ENCODE measurements at places on chromosomes 1 and 21. TPM values are rescaled to one million over a fixed set of nuclear protein-coding genes. Genes with fewer than 3 reads are reported as not detected.

DNA sequence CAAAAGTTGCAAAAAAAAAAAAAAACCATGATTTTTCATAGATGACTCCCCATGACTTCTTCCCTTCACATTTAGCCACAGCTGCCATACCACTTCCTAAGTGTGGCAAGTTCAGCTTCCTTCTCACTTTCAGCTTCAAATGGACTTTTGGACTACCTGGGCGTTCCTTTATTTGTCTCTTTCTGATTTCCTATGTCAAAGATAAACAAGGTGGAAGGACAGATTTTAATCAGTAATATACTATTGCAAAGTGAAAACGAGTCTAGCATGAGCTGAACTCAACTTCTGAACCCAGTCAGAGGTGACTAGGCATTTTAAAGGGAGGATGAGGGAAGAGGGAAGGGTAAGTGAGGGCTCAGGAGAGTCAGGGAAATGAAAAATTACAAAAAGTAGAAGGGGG is 14.4 kb upstream of the SCCPDH start:
- DNase-seq, result no peak

DNA sequence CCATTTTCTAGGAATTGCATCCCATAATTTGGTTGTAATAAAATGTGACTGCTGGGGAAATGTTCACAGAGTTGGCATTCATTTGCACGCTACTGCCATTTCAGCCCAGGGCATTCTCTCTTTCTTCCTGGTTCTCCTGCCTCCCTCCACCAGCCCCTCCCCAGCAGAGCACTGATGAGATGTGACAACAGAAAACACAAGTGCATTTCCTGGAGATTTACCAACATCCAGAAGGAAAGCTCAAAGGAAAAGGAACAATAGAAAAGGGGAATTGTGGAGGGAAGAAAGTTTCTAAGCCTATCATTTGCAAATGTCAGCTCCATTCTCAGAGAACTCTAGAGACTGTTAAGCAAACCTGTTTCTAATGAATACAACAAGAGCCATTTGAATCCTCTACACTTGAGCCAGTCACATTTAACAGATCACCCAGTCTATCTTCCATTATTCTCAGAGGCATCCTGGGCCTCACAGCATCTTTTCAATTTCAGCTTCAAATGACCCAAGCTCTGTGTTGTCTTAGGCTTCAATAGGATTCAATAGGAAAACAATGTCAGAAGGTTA is 395.6 kb upstream of the PBX1 start:
- DNase-seq, result no peak

DNA sequence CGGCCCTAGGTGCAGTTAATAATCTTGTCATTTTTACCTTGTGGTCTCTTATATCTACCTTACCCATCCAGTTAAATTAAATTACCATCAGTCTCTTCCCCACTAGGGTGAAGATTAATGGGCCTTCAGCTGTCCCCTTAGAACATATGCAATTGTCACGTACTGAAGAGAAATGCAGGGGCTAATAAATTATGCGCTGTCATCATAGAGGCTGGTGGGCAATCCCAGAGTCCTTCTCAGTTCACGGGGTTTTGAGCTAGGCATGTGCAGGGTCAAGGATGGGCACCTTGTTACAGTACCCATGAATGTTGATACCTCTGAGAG is 35.8 kb downstream of the HLX start:
- no peak for DNase-seq

DNA sequence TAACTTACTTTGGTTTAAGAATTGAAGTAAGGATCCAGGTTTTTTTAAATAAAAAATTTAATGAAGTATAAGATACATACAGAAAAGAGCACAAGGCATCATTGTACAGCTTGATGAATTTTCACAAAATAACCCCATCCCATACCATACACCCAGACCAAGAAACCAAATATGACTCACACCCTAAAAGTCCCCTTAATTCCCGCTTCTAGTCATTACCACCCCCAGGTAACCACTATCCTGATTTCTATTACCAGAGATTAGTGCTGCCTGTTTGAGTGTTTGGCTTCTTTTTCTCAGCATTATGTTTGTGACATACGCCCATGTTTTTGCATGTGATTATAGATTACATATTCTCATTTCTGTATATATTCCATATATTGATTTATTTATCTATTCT is 98.5 kb upstream of the HIVEP3 start:
- no peak for DNase-seq

GRCh38 chr1:2460203-2460602 is 15.9 kb upstream of the PLCH2 start:
- no peak for DNase-seq

GRCh38 chr1:243931957-243932356 is 81.9 kb upstream of the AKT3 start:
- DNase-seq, result no peak

GRCh38 chr1:52345252-52345651 is 20.8 kb downstream of the CC2D1B start:
- DNase-seq, result no peak

DNA sequence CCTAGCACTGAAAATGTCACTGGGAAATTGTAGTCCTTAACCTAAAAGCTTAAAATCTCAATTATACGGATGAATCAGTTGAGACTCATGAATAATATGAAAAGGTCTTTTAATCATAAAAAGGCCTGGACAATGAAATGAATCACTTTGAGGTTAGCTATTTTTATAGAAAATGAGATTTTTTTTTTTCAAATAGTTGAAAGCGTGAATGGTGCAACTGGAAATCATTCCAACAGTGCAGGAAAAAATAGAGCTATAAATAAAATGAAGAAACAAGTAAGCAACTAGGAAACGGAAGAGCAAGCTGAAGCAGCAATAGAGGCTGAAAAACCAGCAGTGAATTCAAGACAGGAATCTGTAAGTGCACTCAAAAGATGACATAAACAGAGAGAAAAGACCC is 142.9 kb downstream of the BACH1 start:
- DNase-seq, result no peak

- DNase-seq, result no peak
Measured at GRCh38 chr1:65437616-65438015, 17.1 kb downstream of the LEPR start.

- DNase-seq, result no peak
Measured at GRCh38 chr1:94825936-94826335, 5.8 kb downstream of the SLC44A3 start.

DNA sequence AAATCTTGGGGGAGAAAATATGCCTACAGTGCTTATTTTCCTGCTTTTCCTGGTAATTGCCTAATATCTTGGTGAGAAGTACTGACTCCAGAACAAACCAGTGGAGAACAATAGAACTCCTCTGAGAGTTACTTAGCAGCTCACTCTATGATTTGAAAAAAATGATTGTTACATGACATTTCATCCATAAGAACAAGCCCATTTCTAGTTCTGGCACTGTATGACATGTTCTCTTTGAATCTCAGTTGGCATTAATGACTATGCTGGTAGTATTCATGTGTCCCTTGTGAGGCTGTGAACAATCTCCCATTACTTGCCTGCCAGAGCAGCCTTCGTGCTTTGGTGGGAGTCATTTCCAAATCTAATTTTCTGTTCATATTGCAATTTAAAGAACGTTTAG is 58.0 kb downstream of the CLIC4 start:
- no peak for DNase-seq

DNA sequence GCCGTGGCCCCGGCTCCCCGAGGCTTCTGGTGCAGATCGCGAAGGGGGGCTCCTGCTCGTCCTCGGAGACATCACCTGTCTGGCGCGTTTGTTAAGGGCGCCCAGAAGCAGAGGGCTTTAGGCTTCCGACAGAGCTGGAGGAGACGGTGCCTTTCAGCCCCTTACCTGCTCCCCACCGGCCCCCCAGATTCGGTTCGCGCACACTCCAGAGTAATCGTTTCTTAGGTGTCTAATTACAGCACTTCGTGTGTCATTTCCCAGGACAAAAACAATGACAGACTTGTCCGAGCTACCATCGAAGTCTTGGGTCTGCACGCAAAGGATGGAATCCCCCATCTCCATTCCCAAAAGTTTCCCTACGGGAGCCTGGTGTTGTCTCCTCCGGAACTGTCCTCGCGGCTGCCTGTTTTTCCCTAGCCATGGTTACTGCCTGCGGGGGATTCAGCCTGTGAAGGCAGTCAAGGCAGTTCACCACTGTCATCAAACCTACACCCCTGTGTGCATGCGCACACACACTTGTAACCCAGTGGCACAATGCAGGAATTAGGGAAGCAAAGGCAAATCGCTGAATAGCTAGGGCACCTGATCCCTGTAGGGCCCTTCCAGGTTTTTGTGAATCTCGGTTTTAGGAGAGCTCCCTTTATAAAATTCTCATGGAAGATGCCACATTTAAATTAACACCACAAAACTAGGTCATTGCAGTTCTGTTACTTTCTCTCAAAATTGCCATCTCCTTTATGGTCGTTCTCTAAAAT is 738 bp upstream of the CDC42BPA start:
- no peak for DNase-seq

DNA sequence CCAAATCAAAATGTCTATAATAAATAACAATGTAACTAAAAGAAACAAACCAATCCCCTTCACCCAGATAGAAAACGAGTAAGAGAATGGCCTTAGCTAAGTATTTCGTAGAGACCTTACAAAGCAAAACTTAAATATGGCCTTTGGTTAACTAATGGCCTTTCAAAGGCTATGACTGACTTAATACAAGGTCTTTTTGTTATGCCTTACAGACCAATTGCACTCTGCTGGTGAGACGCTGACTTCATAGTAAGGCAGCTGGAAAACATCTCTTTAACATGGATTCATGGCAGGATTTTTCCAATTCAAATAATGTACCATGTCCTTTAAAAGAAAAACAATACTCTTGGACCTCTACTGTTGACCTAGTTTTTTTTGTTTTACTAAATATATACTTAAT is 15.8 kb upstream of the TBCE start:
- no peak for DNase-seq

DNA sequence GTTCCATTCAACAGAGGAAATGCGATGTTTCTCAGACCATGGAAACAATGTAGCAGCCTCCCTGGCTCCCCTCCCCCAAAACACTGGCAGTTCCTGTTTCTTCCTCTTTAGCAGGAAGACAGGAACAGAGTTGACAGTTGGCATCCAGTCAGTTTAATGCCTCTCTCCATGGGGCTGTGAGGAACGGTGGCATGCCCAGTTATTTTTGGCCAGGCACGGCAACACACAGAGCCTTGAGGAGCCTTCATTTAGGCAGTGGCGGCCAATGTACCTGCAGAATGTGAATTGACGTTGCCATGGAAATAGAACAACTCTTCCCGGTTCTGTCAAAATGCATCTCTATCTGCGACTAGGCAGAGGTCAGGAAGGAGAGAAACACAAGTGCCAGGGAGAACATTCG is 330.6 kb downstream of the DSCAM start:
- DNase-seq, result no peak

GRCh38 chr1:8027748-8028570 is 1.9 kb upstream of the ERRFI1 start:
- DNase-seq, result no peak

GRCh38 chr1:13703558-13704490 is 3.8 kb downstream of the PRDM2 start:
- DNase-seq, result no peak

DNA sequence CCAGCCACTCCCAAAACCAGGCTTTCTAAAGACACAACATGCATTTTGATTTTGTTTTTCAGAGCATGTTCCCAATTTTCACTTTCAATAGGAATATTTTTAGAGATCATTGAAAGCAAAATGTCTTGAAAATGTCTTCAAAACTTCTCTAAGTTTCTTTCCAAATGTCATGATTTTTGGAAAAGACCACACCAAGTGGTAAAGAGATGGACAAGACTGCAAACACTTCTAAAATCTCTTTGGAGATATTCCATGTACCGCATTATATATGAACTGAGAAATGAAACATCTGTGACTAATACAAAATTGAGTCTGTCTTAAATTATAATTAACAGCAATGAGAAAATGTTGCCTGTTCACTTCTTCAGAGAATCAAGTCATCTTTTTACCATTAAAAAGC is 418.0 kb upstream of the PKN2 start:
- no peak for DNase-seq

DNA sequence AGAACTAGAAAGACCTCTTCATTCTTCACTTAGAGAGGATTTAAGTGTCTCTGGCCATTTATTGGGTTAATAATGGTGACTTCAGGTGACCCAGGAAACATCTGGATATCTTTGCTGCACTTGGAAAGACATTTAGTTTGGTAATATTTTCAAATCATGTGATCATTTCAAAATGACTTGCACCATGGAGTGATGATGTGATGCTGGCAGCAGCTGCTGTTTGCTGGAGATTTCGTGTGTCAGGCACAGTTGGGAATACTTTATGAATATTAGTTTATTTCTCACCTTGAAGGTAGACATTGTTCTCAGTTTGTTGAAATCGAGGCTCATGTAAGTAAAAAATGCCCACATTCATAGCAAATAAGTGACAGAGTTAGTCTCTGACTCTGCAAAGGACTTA is 236.0 kb downstream of the DISC1 start:
- DNase-seq, result no peak

DNA sequence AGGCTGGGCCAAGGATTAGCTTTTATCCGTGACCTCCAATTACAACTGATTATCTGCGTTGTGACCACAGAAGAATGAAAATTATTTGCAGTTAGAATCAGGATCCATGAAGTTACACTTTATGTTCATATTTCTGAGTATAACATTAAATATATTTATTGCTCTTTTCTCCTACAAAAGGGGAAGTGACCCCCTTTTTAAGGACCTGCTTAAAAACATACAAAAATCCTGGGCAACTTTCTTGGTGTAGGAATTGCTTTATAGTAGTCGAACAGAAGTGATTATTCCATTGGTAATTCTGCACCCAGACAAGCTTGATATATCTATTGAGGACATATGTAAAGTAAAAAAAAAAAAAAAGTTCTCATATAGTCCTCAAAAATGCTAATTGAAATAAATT is 208.7 kb downstream of the MRPL39 start:
- DNase-seq, result no peak

DNA sequence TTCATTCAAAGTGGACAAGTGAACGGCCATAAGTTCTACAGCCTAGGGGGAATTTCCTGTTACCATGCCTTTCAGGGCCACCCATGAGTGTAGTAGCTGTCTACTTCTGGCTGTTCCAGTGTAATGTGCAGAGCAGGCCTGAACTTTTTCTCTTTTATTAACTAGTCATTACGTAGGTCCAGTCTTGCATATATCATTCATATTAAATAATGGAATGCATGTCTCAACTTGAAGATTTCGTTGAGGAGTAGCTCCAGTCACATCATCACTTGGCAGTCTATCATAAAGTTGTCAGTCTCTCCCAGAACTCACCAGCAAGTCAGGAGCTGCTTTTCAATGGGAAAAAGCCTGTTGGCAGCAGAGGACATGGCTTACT is 12.0 kb upstream of the GIPC2 start:
- DNase-seq, result no peak

DNA sequence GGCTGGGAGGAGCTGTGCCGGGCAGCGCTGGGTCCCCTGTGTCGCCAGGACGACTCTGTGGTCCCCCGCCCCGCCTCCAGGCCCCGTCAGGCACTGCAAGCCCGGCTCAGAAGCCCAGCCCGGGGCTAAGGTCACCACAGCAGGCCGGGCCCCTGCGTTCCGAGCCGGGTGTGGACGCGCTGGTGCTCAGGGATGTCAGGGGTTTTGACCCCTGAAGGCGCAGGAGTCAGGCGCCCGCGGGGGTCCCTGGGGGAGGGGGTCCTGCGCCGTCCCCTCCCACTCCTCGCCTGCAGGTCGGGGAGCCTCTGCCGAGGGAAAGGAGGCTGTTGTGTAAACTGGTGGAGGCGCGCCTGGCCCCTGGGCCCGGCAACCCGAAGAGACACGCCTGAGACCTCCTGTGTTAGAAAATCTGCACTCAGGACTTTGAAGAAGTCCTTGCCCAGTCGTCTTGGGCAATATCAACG is 23.7 kb upstream of the TMEM54 start:
- no peak for DNase-seq

CFAP107 gene
- total RNA-seq, result not detected

CFH gene
- 0.36 TPM for total RNA-seq

CALML6 gene
- 1.5 TPM for total RNA-seq

SMPDL3B gene
- total RNA-seq, result 1.5 TPM

NBPF6 gene
- not detected for total RNA-seq

ZBTB21 gene
- total RNA-seq, result 17.9 TPM

FNDC10 gene
- 16.2 TPM for total RNA-seq
